ENCODE measurements at places on chromosomes 11 and 22.

DNA sequence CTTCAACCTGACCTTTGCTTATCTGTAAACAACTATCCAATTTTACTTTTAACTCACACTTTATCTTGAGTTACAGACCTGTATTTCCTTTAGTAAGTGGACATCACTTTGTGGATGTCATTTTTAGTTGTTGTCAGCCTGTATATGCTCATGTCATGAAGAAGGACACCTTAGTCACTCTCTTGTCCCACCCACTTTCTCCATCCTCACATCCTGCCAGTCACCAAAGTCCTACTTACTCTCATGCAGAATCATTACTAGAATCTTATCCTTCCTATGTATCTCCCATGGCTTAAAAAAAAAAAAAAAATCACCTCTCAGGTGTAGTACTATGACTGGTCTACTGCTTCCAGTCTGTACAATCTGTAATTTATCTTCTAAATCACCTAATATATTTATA is 43.3 kb downstream of the SESN3 start:
- DNase-seq, result no peak

DNA sequence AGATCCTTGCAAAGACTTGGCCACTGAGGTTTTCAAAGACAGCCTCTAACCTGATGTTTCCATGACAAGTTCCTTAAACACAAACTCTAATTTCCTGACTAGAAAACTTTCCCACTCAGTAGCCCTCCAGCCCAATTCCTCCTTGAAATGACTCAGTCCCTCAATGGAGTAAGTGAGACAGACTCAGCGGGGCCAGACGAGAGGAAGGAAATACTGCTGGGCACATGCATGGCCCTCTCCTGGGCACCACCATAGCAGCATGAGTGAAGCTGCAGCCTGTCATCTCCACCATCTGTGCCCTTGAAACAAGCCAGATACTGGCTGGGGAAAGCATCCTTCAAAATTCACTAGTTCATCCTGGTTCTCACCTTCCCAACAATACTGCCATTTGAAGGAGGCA is 76.2 kb upstream of the GDPD4 start:
- DNase-seq, result no peak

DNA sequence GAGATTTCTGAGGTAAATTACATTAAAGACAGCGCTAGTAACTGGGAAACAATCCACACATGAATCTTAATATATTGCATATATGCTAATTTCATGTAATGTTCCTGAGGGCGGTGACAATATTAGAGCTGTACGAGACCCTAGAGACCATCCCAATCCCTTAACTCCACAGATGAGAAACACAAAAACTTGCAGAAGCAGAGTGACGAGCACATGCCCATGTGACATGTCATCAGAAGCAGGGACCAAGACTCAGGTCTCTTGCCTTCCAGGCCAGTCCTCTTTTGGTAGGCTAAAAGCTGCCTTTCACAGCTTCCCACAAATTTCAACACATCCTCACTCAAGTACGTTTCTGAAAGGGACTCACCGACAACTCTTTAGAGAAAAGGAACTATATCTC is 11.8 kb downstream of the MAPK1 start:
- no peak for DNase-seq

GRCh38 chr11:40226654-40227053 is 1232.8 kb downstream of the LRRC4C start:
- no peak for DNase-seq

DNA sequence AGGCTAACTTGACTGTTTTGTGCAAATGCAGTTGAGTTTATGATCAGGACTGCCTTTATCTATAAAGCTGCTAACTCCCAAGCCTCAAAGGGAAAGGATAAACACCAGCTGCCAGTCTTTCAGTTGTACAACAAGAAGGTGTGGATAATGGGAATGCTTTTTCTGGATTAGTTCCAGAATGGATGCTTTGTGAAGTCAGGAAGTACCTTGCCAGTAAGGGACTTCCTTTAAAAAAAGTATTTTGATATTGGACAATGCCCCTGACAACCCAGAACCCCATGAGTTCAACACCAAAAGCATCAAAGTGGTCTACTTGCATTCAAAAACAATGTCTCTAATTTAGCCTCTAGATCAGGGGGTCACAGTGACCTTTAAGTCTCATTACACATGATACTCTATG is 32.0 kb downstream of the OR5A2 start:
- no peak for DNase-seq

DNA sequence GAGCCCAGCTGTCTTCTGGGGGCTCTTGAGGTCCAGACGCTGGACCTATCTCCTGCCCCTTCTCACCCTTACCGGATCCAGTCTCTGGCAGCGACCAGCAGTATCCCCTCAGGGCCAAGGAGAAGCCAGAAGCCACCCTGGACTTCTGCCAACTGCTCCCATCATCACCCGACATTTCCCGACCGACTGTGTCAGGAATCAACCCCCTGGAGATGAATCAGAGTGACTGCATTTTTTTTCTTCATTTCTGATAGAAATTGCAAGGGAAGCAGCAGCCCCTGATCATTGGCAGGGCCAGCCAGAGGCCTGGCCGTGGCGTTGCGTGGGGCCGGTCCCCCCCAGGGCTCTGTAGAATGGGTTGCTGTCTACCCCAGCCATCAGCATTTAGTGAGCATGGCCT is 5.2 kb upstream of the LIF start:
- DNase-seq, result no peak

GRCh38 chr11:93288079-93288478 is 42.5 kb upstream of the DEUP1 start:
- DNase-seq, result no peak
